Naive thymus-derived CD8-positive, alpha-beta T cell (primary cell): ENCODE measurements at places on chromosomes 2 and 18. TPM values are rescaled to one million over a fixed set of nuclear protein-coding genes. Genes with fewer than 3 reads are reported as not detected.

MATN3 gene
- polyA plus RNA-seq = not detected

SRBD1 gene
- 14.4 TPM for polyA plus RNA-seq

MC4R gene
- polyA plus RNA-seq = not detected

PPM1G gene
- 57.1 TPM for polyA plus RNA-seq

FOSL2 gene
- polyA plus RNA-seq = 6.5 TPM

DNA sequence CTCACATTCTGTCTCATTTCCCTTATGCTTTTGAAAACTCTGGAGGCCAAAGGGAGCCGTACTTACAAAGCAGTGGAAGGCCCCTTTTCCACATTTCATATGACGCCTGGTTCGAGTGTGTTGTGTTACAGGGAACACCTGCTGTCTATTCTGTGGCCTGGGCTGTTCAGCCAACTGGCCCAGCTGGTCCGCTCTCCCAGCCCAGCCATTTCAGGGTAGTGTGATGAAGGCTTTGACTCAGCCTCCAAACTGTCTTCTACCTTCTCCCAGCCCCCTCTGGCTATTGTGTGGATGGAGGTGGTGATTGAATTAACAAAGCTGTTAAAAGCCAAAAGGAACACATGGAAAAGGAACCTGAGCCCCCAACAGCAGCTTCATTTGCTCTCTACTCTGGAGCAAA, 233.8 kb downstream of the ICOS start:
- no peak for DNase-seq

DNA sequence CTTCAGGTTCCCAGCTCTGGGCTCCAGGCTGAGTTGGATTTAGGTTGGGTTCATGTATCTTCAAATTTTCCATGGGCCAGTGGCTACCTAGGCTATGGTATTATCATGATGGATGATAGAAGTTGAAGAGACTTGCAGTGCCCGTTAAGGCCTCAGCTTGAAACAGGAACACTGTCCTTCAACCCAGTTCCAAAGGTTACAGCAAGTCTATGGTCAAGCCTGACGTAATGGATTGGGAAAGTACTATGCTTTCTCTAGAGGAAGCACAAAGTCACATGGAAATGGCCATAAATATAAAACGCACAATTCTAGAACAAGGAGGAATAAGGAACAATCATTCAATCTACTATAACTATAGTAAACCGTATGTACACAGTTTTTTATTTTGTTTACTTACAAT, 593.2 kb downstream of the ZEB2 start:
- no peak for DNase-seq

DNA sequence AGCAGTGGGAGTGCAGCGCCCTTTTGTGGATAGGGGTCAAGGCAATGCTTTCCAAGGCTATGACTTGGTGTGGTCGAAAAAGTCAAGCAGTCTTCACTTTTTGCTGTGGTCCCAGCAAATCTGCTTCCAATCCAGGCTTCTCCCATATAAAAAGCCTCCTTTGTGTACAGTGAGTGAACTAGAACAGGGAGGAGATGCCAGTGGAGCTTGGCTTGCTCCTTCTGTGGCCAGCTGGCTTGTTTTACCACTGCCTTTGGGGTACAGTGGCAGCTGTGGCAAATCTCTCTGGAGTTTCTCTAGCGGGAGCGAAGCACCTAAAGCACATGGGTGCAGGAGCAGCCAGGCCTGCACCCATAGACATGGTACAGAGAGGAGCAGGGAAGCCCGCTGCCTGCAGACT, 103.5 kb downstream of the MSH2 start:
- DNase-seq = no peak

DNA sequence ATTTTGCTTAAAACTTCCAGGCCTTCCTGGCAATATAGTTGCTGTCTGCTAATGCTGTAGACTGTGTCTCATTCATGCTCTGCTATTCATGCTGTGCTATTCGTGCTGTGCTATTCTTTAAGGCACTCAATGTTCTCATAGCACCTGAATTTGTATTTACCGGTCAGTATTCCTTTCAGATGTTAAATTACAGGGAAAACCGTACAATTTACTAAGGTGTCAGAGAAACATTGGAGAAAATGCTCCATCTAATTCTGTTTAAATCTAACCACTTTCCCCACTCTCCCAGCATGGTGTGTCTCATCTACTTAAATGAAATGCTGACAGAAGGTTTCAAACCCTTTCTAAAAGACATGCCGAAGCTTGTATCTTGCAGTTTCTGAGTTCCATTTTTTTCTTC, 25.0 kb downstream of the FAM171B start:
- no peak for DNase-seq

DNA sequence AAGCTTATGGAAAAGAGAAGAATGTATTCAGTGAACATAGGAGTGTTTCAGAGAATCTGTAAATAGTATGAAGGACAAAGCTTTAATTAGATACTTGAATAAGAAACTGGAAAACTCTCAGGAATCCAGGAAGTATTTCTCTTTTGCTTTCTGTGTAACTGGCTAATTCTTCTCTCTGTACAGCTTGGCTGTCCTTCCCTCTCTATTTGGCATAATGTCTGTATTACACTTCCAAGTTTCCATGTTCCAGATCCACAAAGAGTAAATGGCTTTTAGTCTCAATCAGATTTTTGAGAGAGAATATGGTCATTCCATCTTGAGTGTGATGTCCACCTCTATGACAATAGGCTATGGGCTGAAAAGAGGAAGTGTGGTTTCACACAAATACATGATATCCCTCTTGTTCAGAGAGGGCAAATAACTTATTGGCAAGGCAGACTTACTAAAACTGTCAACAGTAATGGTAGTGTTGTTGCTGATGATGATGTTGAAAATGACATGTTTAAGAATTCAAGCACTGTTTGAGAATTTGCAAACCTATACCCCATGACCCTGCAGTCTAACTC, 129.2 kb upstream of the ERBB4 start:
- DNase-seq = no peak
